GM13977 (cell line): ENCODE measurements at places on chromosomes 12 and 14.

GRCh38 chr14:105330491-105330895, 15.9 kb downstream of the PACS2 start:
- DNase-seq: no peak

- DNase-seq: peak; percentile 32
Observed at GRCh38 chr12:120367233-120367923, 1.6 kb downstream of the MSI1 start.

DNA sequence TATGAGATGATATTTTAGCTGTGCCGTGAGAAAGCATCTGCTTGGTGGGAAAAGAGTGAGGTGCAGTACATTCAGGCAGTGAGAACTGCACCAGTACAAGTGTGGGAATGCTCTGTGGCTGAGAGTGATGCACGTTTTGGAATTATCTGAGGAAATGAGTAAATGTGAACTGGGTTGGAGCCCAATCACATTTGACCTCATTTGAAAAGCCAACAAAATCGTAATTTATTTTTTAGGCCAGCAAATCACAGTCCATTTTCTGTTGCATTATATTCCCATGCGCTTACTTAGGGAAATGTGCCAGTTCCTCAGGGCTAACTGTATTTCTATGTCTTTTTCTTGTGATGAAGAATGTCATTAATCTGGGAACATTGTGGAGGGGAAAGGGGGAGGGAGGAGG, 77.3 kb downstream of the SNAPC1 start:
- DNase-seq: no peak

DNA sequence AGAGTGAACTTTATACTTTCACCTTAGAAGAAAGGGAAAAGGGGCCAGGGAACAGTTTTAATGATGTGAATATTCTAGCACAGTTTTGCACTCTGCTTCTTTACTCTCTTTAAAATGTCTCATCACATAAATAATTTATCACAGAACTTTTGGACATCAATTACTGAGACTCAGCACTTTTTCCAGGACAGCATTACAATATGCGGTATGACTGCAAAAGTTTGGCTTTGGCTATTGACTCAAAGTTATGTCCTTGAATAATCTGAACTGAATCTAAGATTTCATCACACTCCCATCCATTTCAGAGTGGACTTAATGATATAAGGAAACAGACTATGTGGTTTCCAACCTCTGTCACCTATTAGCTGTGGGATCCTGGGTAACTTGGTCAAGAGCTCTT, 11.7 kb downstream of the CCER1 start:
- DNase-seq: no peak

DNA sequence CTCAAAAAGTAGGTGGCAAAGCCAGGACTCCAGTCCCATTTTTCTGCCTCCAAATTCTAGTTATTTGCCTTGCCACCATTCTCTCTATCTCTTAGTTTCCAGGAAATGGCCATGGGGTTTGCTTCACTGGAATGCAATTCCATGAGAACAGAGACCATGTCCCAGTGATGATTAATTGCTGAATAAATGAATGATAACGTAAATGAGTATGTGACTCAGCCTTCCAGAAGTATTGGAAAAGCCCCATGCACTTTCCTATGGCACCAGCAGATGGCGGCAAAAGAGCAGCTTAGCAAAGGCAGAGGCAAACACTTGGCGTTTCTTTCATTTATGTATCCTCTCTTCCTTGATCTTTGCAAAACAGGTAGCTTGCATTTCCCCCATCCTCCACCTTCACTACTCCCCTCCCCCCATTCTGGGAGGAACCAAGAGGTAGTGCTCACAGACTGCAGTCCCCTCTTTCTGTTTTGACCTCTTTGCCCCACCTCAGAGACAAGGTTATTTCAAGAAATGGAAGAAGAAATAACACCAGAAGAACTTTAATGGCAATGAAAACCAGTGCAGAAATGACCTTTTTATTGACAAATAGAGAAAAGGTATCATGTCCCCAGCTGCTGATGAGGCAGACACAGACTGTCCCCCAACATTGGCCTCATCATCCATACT, 21.3 kb downstream of the TBX3 start:
- peak; percentile 74 for DNase-seq

DNA sequence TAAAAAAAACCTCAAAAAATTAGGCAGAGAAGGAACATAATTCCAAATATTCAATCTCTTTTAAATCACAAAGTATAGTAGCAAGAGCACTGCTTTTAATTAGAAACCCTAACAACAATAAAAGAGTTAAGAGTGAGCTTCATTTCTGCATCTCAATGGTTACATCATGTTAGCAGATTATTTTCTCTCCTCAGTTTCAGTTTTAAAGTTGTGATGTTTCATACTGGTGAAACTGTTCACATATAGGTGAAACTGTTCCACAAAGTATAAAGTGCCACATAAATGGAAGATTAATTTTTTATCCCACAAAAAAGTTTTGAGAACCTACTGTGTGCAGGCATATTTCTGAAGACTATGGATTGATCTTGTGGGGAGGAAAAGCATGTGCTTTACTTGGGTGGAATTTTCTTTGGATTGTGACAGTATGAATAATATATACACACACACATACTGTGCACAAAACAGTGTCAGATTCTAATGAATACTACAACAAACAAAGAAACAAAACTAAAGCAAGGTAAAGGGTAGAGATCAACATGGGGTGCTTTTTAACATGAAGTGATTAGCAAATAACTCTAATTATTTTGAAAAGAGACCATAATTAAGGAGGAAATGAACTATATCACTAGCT, 17.1 kb downstream of the LUM start:
- no peak for DNase-seq

DNA sequence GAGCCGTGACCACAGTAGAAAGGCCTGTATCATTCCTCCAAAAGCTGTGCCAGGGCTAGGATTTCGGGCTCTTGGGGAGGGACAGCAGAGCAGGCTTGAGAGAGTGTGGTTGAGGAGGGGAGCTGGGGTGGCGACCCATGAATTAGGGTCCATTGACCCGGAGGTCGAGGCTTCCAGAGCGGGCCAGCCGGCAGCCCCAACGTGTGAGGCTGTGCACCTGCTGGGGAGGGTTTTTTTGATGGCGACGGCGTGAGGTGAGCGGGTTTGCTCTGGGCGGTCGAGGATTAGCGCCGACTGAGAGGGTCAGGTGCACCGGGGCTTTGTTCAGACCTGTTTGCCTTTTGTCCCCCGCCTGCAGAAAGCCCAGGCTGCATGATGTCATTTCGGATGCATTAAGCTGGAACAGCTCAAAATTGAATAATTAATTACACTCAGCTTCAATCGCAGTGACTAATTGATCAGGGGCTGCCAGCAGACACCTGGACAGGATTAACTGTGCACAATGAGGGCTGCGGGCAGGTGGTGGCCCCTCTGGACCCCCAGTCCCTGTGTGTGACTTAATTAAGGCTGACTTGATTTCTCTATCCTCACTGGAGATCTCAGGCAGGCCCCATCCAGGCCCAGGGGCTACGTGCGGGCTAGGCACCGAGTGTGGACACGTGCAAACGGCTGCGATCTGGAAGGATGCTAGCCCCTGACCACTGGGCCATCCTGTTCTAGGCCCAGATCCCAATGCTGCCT, 42.1 kb upstream of the MEG3 start:
- no peak for DNase-seq

DNA sequence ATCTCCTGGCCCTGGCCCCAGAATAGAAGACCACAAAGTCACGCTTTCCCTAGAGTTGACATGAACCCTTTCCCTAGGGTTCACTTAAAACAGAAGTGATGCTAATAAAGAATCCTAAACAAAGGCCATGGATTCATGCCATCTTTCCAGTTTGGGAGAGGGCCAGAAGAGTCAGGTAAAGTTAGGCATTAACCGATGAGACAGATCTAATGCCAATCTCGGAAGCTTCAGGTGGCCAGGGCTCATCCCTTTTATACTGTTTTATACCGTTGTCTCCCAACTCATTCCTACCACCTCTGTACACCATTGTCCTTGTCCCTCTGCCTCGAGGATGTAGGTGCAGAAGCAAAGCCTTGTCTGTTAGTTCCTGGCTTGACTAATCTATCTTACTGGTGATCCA, 22.8 kb upstream of the ACTR10 start:
- DNase-seq: no peak

DNA sequence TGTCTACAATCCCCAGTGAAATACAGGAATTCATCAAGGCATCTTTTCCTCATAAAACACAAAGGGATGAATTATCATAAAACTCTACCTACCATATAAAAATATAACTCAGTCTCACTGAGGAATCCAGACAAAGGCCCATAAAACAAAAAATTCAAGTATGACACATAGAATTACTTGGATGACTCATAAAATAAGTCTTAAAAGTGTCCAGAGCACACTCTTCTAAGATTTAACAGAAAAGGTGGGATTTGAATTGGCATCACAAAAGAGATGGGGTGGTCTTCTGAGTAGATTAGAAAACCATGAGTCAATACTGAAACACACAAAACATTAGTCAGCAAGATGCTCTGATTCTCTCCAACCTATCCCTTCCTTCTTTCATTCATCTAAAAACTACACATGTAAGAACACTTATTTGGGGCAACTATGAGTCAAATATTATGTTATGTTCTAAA, 202.7 kb upstream of the GARIN6 start:
- no peak for DNase-seq

- no peak for DNase-seq
Observed at GRCh38 chr14:105077649-105077995, 12.4 kb upstream of the GPR132 start.
